SK-N-SH (cell line): ENCODE measurements at places on chromosomes 12 and 14.

DNA sequence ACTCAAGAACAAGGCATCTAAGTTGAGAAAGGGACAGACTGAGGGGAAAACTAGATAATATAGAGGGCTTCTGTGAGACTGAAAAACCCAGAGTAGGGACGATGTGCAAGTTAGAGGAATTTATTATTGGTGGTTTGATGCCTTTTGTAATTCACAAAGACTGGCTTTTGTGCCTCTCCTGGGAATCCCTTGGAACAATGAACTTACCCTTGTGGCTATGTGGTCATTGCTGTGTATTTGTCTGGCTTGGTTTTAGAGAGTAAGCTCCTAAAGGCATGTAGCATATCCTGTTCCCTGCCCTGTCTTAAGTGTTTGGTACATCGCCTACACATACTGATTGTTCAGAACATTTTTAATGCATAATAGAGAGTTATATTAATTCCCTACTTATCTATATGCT is 26.6 kb downstream of the DCN start:
- DNase-seq: no peak

- DNase-seq: no peak
These were observed 8.1 kb upstream of the ADCY6 start for GRCh38 chr12:48796976-48797375.

DNA sequence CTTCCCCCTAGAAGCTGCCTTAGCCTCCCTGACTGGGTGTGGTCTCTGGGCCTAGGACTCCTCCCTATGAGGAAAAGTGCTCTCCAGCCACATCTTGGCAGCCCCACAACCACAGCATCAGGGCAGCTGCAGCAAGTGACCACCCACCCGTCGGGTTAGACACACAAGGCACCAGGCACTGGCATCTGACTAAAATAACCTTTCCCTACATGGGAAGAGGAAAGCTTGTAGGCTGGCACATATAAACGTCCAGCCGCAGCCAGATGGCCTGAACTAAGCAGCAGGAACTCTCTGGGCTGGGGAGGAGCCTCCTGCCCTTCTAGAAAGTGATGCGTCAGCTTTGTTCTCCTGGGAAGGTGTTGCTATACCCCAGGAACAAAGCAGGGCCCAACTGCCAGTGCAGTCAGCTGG is 328.7 kb downstream of the DPF3 start:
- DNase-seq: no peak

DNA sequence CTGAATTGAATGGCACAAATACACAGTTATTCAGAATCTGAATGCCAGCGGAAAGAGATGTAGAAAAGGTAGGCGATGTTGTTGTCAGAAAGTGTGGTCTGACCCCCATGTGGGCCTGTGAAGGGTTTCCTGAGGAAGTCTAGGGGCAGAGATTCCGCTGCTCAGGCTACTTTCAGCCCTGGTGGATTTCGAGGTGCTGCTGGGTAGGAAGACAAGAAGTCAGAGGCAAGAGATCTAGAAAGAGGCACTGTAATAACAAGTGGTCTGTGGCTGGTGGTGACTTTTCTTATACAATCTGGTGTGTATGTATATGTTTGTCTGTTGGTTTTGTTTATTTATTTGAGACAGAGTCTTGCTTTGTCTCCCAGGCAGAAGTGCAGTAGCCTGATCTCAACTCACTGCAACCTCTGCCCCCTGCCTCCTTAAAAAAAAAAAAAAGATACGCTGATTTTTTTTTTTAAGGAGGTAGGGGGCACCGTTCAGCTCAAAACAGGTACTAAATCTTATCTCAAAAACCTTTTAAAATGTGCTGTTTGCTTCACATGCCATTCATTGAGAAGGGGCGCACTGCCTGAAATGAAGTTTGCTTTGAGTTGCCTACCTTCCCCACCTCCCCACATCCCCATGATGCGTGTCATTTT is 27.1 kb upstream of the MANSC4 start:
- DNase-seq: no peak

- DNase-seq: no peak
These were observed 127.7 kb upstream of the SRRM4 start for GRCh38 chr12:118853634-118854033.

- DNase-seq: no peak
These were observed 23.6 kb downstream of the RASSF3 start for GRCh38 chr12:64633940-64634337.

- no peak for DNase-seq
These were observed 156.3 kb downstream of the MSRB3 start for GRCh38 chr12:65434737-65435136.

- DNase-seq: no peak
These were observed 303.3 kb downstream of the MED13L start for GRCh38 chr12:115973968-115974724.
